Activated T-helper 1 cell treated with anti-CD3 and anti-CD28 coated beads, Interleukin-2, amount 50 U/mL, for 16 hours (primary cell): ENCODE measurements at places on chromosomes 7 and 10.

DNA sequence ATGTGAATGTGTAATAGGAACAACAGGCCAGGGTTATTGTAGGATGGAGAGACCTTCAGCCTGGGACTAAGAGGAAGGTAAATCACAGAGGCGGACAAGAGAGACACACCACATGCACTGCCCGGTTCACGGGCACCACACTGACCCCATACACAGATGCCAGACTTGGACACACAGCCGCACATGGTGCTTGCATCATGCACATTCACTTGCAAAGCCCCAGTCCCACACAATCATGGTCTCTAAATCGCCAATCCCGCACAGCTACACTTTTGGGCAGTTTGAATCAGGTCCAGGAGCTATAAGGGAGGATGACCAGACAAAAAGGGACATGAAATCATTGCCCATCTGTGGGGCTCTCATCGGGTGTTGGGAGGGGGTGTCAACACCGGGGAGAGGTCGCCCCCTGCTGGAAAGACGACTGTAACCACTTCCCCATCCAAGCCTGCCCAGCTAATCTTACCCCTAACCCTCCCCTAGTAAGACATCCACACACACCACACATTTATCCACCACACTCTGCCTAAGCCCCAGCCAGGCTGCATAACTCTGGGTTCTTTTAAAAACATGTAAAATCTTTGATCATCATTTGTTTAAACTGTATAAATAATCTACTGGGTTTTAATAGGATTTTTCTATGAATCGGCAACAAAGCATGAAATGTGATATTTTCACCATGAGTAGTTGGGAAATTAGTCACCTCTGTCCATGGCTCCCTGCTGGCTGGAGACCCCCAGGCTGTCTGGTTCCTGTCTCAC is 40.5 kb upstream of the SLF2 start:
- DNase-seq, result no peak

GRCh38 chr7:155969192-155969929 is 157.1 kb upstream of the SHH start:
- DNase-seq, result no peak

DNA sequence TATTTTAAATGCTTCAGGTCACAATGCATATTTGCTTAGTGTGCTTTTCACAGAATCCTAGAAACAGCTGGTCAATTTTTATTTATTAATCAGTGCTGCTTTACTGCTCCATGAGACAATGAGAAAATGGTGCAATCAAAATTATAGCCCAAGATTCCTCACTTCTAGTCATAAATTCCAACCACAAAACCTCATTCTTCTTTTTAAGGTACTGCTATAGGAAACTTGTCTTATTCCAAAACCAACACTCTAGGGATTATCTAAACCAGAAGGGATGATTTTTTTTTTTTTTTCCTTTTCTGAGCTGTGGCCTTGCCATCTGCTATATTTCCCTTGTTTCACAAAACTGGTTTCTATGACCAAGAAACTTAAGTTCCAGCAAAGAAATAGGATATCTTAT is 64.0 kb upstream of the SEMA3A start:
- no peak for DNase-seq

- DNase-seq, result no peak
Observed at GRCh38 chr10:7033031-7033430, 377.8 kb downstream of the SFMBT2 start.

GRCh38 chr7:103123529-103123928 is 25.4 kb downstream of the NAPEPLD start:
- DNase-seq, result no peak

DNA sequence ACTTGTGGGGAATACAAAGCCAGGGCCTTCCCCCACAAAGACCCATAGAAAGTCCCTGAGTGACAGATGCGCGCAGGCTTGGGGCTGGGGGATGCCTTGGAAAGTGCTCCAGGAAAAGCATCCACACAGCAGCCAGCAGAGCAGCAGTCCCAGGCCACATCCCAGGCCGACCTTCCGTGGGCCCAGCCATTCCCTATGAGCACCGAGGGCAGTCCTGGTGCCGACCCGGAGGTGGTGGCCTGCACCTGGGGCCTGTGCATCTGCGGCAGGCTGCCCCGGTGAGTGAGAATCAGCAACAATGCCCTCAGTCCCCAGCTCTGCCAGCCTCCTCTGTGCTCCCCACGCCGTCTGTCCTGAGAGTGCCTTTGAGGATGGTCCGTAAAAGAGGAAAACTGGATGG is 26.4 kb downstream of the ASB13 start:
- no peak for DNase-seq
